ENCODE measurements at places on chromosomes 3 and 15.

DNA sequence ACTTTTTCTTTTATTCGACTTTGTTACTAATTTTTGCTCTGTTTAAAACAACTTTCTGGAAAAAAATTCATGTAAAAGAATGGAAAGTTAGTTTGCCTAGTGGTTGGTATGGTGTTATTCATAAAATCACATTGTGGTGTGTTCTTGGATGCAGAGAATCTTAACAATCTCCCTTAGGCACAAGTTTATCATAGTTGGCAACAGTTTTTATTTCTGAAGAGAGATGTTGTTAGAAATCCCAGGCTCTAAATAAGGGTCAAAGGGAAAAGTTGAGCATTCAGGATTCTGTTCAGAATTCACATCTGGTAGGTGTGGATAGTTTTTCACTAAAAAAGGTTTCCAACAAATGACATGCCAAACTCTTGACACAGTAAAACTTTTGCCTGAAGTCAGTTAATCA is 6.4 kb downstream of the DUT start:
- DNase-seq, result no peak

DNA sequence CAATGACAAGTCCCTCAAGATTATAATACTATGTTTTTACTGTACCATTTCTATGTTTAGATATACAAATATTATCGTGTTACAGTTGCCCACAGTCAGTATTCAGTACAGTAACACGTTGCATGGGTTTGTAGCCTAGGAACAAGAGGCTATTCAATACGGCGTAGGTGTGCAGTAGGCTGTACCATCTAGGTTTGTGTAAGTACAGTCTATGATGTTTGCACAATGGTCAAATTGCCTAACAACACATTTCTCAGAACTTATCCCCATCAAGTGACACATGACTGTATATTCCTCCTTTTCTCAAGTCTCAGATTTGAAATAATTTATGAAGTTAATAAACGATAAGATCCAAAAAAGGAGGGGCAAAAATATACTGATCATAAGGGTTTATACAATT is 21.7 kb downstream of the ZDHHC3 start:
- no peak for DNase-seq

- DNase-seq, result no peak
These were observed 101.8 kb downstream of the RAB11A start for GRCh38 chr15:65970937-65971740.

- no peak for DNase-seq
These were observed 13.5 kb upstream of the DUSP7 start for GRCh38 chr3:52069855-52070254.

All from KBM-7 (cell line).